Glutamatergic neuron (in vitro differentiated cells): ENCODE measurements at places on chromosomes 3 and 15.

DNA sequence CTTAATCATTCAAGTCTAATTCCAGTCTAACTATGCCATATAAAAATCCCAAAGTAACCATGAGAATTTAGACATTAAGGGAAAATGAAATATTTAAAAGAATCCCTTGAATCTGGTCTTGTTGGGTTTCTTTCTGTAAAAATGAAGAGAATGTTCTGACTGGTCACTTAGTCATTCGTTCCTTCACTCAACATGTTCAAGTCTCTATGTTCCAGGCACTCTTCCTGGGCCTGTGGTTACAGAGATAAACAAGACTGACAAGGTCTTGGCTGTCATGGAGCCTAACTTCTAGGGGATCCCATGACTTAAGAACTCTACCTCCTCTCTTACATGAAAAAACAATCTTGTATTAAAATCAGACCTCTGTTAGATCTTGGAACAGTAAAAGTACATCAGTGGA, 638.6 kb upstream of the TBL1XR1 start:
- DNase-seq = no peak

- no peak for DNase-seq
These were observed 735.8 kb downstream of the ZPLD1 start for GRCh38 chr3:103170651-103171050.

- DNase-seq = no peak
These were observed 70.1 kb downstream of the ZNF609 start for GRCh38 chr15:64530472-64530871.

DNA sequence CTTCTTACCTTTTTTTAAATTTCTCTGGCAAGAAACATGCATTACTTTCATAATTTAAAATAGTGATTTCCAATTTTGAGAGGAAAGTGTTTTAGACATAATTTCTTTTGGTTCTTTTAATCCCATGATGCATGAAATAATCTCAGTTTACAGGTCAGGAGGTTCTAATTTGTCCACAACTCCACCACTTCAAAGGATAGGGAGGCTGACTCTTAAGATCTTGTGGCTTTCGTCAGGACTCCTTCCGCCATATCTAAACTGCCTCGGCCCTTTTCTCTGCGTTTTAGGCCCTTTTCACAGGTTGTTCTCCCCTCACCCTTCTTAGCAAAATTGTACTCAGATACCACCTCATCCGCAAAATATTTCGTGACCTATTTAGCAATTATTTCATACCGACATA, 8.0 kb downstream of the DYNC1LI1 start:
- no peak for DNase-seq

- no peak for DNase-seq
These were observed 59.6 kb downstream of the SLC12A8 start for GRCh38 chr3:125152951-125153350.

GRCh38 chr3:166118049-166118448, 280.8 kb upstream of the BCHE start:
- no peak for DNase-seq

- DNase-seq = no peak
These were observed 359.8 kb downstream of the LPP start for GRCh38 chr3:188513662-188514328.

GRCh38 chr3:15116032-15116669, 17.2 kb upstream of the RBSN start:
- DNase-seq = no peak

- no peak for DNase-seq
These were observed 102.0 kb downstream of the TBC1D2B start for GRCh38 chr15:77975332-77976094.

GRCh38 chr15:41025393-41025792, 72.1 kb downstream of the CHAC1 start:
- no peak for DNase-seq

- DNase-seq = no peak
These were observed 46.1 kb downstream of the RFTN1 start for GRCh38 chr3:16467393-16467792.

DNA sequence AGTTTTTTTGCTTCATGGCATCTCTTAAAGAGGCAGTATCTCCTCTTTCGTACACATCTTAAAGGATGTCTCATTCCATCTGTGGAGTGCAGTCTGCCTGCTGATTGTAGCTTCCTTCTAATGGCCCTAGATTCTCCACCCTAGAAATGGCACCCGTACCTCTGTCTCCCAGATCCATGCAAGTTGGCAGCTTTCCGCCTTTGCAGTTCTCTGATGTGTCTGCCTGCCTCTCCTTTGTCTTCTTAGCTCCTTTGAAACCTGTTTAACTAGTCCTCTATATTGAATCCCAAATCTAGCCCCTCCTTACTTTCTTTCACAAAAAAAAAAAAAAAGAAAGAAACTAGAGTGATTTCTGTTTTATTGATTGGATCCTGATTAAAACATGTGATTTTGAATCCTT, 1025.0 kb downstream of the ZPLD1 start:
- no peak for DNase-seq

DNA sequence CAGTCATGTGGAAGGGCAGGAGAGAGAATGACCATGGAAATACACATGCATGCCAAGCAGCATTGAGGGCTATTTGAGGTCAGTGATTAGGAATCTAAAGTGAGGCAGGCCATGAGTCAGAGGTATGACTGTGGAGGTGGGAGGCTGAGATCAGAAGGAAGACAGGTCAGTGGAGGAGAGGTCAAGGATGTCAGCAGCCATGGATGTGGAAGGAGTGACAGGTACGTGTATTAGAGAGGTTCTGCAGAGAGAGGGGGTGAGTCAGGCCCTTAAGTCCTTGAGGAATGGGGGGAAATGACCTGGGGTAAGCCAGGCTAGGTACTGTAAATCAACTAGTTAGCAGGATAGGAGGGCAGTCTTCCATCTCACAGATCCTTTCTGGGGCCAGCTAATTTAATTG, 166.6 kb downstream of the ANO10 start:
- no peak for DNase-seq

DNA sequence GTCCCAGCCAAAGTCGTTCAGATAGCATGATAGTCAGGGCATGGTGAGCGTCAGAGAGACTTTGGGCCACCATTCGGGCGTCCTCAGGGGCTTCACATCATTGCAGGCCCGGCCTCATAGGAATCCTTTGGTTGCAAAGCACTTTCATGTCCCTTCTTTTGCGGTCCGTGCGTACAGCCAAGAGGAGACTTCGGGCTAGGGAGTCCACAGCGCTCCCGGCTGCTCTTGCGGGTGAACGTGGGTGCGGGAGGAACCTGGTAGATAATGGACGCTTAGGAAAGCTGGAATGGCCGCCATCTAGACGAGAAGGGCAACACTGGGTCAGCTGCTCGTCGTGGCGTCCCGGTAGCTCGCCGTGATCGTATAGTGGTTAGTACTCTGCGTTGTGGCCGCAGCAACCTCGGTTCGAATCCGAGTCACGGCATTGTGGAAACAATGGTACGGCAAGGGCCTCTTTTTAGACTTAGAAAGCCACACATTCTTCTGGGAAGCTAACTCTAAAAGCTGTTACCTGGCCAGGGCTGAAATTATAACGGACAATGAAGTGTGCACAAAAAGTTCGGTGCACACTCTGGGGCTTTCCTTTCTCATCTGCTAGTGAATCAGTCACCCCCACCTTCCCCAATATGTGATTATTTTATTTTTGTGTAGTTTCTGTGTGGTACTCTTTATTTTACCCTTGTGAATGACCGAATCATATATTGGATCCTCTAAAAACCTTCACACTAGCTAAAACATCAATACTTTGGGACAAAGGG, 13.2 kb upstream of the SHF start:
- peak; percentile 82 for DNase-seq

- DNase-seq = no peak
These were observed 96.3 kb downstream of the ZNF385D start for GRCh38 chr3:21654662-21655061.

GRCh38 chr3:37145611-37146010, 28.8 kb downstream of the LRRFIP2 start:
- no peak for DNase-seq

DNA sequence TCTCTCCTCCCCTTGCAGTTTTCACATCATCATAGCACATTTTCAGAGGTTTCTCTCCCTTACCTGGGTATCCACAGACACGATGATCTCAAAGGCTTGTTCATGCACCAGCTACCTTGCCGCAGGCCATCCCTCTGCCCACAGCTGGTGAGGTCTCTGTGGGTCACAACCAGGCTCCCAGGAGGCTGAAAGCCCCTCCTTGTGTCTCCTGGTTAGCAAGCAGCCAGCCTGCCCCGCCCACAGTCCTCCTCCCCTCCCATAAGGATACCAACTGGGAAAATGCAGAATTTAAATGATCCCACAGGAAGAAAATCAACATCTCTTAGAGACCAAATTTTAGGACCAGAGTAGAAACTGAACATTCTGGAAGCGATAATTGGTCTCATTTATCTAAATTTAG, 213.5 kb upstream of the PPP2R3A start:
- DNase-seq = peak; percentile 24

- DNase-seq = no peak
These were observed 15.3 kb downstream of the CCR8 start for GRCh38 chr3:39344746-39345344.

DNA sequence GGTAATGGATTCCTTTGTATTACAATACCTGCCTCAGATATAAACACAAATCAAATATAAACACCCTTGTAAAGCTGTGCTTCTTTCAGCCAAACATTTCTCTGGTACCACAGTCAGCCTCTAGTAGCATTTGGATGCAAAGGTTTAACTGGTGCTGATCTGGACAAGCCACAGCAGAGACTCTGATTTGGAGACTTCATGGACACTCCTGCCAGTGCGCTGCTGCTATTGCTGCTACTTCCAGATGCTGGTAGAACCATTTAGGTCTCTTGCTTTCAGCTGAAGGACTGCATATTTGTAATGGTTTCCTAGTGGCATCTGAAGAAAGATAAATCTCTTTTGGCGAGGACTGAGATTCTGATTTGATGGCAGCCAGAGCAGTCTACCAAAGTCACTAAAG, 36.9 kb downstream of the NCK1 start:
- DNase-seq = no peak

DNA sequence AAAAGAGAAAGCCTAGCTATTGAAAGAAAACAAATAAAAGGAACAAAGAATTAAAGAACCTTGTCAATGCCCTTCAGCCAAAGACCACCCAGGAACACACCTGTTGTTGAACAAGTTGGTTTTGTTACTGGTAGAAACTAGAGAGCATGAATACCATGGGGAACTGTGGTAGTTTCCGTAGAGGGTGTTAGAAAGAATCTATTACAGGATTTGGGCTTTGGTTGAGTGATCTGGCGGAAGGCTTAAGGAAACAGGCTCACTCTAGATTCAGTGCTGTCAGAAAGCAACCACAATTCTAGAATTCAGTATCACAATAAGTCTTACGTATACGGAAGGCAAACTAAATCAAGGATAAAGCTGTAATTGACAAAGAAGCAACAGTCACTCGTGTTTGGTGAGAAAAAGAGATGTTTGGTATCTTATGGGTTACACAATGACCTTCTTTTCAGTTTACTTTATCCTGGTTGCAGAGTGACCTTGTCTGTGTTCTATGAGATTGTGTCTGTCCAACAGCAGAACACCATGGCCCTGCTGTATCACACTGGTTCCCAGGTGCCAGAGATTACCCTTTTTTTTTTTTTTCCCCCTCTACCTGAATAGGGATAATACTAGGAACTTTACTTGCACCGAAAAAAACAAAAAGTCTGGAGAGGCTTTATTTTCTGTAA, 265.9 kb downstream of the SHQ1 start:
- no peak for DNase-seq

DNA sequence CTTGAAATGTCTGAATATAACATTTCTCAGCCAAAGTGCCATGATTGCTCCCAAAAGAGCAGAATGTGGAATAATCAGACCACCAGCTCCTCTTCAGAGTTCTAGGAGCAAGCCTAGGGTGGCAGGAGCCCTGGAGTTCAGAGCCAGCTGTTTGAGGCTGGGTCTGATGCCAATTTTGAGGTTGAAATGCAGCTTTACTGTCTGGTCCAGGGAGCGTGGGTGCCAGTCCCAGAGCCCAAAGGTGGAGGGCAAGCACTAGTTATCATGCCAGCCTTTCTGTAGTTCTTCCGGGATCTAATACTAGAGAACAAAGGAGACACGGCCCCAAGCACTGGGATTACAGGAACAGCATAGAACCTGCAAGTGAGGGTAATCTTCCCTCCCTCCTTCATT, 69.3 kb downstream of the TNFAIP8L3 start:
- DNase-seq = no peak

- no peak for DNase-seq
These were observed 10.6 kb downstream of the FAM131A start for GRCh38 chr3:184348057-184348382.

DNA sequence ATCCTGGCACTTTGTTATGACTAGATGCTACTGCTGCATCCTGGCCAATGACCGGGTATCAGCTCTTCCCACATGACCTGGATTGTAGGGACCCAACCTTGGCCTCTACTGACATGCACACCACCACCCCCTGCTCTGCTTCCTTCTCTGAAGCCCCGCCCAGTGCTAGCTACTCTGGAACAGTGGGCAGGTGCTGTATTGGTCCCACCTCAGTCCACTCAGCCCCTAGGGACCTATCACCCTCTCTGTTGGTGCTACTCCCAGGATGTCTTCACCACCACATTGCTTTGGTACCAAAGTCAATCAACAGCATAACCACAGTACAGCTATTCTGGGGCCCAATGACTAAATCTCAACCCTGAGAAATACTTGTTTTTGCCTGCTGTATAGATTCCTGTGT, 170.2 kb upstream of the PRICKLE2 start:
- no peak for DNase-seq

GRCh38 chr3:183259087-183259486, 6.0 kb downstream of the B3GNT5 start:
- DNase-seq = no peak

DNA sequence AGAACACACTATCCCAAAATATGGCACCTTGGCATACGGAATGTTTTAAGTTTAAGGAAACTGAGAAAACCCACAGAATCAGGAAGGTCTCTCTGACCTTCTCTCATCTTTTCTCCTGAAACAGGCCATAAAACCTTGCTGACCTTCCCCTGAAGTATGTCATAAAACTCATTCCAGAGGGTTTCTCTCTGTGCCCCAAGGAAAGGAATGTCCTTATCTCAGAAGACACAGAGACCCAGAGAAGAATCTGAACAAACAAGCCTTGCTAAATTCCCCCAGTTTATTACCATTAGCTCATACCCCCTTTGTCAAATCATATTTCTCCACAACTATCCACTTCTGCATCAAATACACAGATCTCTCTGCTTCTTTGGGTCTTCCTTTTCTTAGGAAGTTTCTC, 603.1 kb downstream of the MCTP2 start:
- no peak for DNase-seq

DNA sequence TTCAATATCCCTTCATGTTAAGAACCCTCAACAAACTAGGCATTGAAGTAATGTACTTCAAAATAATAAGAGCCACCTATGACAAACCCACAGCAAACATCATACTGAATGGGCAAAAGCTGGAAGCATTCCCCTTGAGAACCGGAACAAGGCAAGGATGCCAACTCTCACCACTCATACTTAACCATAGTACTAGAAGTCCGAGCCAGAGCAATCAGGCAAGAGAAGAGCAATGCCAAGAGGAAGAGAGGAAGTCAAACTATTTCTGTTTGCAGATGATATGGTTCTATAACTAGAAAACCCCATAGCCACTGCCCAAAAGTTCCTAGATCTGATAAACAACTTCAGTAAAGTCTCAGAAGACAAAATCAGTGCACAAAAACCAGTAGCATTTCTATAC, 161.9 kb downstream of the UBE2E2 start:
- DNase-seq = no peak

GRCh38 chr3:184158404-184158803, 3.2 kb downstream of the DVL3 start:
- no peak for DNase-seq
